ENCODE measurements at places on chromosomes 12 and 14.

DNA sequence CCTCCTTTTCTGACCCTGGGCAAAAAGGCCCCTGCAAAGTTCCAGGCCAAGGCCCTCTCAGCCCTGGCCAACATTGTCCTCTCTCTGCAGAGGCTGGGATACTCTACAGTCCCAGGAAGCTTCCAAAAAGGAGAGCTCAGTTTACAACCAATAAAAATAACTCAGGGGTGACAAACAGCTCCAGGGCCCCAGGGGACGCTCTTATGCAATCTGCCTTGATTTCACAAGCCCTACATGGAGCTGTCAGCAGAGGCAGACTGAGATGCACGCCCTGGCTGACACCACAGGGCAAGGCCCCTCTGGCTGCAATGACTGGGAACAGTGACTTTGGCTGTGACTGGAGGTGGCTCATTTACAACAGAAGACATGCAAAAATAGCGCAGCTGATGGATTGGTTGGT, 129.0 kb upstream of the MED13L start:
- no peak for DNase-seq

- DNase-seq, result no peak
Measured at GRCh38 chr12:28629691-28630090, 439.4 kb downstream of the CCDC91 start.

DNA sequence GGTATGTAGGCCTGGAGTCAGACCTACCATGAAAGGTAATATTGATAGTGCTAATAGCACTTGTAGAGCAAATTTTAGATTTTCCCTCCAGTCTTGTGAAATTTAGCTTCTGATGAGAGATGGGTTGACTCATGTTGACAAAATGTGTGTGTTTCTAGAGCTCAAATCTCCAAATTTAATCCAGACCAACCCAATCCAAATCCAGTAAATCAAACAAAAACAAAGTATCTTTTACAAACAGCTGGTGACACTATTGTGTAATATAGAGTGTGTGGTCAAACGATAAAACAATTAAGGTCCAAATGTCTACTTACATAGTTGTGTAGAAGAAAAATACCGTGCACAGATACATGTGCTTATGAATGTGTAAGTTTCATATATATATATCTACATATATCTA, 63.4 kb upstream of the KITLG start:
- DNase-seq, result no peak

DNA sequence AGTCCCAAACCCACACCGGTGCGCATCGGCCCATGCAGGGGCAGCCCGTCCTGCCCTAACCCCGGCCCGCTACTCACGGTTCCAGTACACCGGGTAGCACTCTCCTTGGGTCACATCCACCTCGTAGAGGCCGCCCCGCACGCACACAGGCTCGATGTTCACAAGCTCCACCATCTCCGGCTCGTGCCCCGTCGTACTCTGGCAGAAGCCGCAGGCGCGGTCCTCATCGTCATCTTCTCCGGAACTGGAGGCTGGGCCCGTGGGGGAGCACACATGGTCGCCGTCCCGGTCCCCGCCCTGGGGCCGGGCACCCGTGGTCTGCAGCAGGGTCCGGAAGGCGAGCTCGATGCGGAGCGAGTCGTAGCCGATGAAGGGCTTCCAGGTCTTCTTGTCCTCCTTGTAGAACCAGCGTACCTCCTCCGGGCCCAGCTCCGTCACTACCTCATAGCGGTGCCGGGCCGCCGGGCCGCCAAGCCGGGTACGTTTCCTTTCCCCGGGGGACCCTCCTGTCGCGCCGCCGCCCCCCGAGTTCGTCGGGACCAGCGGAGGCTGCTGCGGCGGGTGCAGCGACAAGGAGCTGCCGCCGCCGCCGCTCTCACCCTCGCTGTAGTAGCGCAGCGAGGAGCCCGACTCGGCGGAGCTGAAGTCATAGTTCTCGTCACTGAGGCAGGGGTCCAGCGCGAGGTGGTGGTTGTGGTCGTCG, 788 bp downstream of the DDHD1 start:
- no peak for DNase-seq

DNA sequence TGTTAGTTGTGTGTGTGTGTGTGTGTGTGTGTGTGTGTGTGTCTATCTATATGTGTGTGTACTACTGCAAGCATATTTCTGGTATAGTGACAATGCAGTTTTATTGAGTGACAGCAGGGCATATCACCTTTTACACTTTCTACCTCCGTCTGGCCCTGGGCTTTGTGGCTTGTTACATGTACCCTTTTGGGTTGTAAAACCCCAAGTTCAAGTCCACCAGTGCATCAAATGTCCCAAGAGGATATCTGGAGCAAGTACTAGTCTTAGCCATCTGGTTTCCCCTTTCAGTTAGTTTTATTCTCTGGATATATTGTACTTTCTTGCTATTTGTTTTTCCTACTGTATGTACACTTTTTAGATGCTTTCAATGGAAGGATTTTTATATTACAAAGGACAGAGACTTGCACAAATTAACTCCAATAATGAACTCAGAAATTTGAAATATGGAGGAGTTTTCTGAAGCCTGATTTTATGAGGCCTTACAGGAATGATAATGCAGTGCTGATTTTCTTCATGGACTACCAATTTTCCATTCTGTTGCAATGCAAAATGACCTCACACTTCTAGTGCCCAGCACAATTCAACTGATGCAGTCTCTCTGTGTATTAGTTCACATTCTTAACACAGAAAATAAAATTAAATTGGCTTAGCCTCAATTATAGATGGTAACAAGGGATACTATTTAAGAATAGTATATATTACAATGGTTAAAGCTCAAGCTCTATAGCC, 29.1 kb downstream of the SLC16A7 start:
- no peak for DNase-seq

GRCh38 chr12:108446766-108447165, 68.3 kb upstream of the FICD start:
- no peak for DNase-seq

DNA sequence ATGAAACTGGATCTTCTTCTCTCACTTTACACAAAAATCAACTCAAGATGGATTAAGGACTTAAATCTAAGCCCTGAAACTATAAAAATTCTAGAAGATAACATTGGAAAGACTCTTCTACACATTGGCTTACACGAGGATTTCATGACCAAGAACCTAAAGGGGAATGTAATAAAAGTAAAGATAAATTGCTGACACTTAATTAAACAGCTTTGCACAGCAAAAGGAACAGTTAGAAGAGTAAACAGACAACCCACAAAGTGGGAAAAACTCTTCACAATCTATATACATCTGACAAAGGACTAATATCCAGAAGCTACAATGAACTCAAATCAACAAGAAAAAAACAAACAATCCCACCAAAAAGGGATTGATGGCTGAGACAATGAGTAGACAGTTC, 74.4 kb downstream of the BLTP3B start:
- no peak for DNase-seq

DNA sequence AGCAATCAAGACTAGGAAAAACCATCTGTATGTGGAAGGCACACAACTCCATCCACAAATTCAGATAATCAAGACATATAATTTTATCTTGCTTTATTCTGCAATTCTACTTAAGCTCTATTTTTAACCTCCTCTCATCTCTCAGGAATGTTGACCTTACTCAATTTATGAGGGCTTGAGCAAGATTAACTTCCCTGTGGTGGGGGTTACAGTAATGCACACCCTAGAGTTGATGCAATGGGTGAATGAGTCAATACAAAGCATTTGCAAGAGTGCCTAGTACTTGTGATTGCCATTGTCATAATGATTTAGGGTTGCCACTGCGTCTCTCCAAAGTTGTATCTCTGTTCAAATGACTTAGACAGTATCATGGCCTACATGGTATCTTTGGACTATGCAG, 1598.4 kb upstream of the TMEM132C start:
- DNase-seq, result no peak

GRCh38 chr12:45503899-45504298, 225.6 kb upstream of the ARID2 start:
- no peak for DNase-seq

DNA sequence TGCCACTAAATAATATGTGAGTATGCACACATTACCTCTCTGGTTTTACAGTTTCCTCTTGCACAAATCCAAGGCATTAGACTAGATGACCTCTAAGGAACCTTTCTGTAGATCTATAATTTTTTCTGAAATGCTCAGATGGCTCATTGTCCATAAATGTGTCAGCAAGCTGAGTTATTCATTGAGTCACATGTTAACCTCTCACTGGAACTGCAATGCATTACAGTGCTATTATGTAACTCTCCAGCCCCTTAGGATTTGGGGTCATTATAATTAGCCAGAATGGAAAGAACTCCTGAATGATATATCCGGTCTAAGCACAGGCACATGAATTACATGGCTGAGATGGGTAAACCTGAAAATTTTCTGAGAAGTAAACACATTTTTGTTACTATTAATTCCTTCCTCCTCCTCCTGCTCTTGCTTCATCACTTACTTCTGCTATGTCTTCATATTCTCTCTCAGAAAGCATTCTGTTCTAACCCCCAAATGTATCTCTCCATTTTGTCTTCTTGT, 20.3 kb upstream of the DRAM1 start:
- no peak for DNase-seq

GRCh38 chr14:94656043-94656442, 43.9 kb downstream of the SERPINA3 start:
- no peak for DNase-seq

GRCh38 chr14:58738189-58738836, 100.6 kb downstream of the DACT1 start:
- DNase-seq, result no peak

DNA sequence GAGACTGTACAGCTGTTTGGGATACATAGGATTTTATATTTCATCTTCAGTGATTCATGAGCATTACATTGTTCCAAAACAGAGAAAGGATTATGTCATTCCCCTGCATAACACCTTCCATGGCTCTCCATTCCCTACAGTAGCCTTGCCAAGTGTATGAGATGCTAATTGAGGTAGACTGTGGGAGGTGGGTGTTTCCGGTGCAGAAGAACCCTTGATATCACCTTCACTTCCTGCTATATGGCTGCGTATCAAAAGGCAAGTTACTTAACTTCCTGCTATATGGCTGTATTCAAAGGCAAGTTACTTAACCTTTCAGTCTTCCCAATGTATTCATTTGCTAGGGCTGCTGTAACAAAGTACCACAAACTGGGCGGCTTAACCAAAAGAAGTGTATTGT, 11.2 kb downstream of the FAR2 start:
- DNase-seq, result no peak

- DNase-seq, result no peak
Measured at GRCh38 chr14:105627701-105628100, 101.3 kb downstream of the TMEM121 start.

GRCh38 chr12:80233926-80234325, 134.6 kb downstream of the OTOGL start:
- DNase-seq, result no peak

DNA sequence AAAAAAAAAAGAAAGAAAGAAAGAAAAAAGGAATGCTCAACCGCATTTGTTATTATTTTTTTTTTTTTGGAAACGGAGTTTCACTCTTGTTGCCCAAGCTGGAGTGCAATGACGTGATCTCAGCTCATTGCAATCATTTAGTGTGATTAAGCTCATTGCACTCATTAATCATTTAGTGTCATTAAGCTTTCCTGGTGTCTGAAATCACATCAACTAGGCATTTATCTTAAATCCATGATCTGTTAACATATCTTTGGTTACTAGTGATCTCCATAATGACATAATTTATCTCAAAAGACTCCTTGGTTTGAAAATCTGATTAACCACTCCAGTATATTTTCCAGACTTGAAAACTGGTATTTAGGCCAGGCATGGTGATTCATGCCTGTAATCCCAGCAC, 26.3 kb downstream of the ETFBKMT start:
- no peak for DNase-seq

GRCh38 chr14:99316281-99317163, 44.5 kb upstream of the BCL11B start:
- DNase-seq, result no peak

DNA sequence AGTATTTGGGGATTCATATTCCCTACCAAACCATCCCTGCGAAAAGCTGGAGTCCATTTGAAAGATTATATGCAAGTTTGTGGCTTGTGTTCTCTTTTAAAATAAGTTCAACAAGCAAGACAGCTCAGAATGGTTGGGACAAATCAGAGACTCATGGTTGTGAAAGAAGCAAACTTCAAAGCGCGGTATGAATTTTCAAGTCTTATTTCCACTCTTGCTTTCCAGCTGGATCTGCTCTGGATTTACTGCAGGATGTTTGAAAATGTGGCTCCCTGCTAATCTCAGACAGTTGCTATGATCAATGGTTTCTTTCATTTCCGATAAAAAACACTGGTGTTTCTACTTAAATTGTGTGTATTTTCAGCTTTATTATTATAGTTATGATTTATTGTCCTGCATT, 477.5 kb downstream of the RAD51B start:
- DNase-seq, result no peak

GRCh38 chr12:52910248-52910883, 5.5 kb upstream of the KRT8 start:
- no peak for DNase-seq

DNA sequence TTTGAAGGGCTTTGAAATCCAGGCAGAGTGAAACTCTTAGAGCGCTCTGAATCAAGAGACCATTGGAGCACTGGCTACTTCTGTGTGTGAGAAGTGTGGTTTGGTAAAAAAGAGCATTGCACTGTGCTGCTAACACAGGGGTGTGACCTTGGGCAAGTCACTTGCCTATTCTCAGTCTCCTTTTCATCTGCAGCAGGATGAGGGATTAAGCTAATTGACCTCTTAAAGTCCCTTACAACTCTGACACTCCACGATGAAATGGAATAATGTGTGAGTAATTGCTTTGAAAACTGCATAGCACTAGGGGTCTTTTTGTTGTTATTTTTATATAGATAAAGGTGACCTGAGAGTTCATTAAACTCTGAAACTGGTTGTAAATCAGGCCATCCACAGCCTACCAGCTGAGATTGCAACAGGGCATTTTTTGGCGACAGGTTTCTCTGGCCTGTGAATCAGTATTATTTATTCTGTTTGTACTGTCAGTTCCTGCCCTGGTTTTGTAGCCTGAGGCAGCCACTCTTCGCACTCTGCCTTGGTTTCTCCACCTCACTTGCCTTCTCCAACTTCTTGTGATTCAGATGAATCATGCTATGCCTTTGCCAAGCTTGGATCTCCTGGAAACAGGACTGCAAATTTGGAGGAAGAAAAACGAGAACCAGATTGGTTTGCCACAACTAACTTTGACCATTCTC, 159.9 kb upstream of the PARP11 start:
- DNase-seq, result no peak

- no peak for DNase-seq
Measured at GRCh38 chr12:50213439-50213838, 46.3 kb upstream of the CERS5 start.

DNA sequence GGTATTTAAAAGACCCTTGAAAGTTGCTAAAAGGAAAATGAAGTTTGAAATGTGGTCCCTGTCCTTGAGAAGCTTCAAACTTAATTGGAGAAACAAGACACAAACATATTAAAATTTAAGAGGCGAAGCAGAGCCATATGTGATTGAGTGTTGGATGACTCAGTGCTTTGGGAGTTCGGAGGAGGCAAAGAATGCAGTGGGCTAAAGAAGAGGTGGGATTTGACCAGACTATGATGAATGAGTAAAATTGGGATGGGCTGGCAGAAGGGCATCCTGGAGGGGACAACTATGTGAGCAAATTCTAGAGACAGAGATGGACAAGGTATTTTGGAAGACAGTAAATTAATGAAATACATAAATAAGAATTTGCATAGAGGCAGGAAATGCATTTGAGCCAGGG, 358.6 kb downstream of the EGLN3 start:
- DNase-seq, result no peak

- DNase-seq, result no peak
Measured at GRCh38 chr14:80605536-80605935, 336.0 kb downstream of the CEP128 start.
